ENCODE measurements at places on chromosomes 2 and 18. TPM values are rescaled to one million over a fixed set of nuclear protein-coding genes. Genes with fewer than 3 reads are reported as not detected.
A peak's percentile ranks its signal among the peaks of the same experiment; 100 is the strongest.

- no peaks in the 10 kb centered on the region for H3K27me3 ChIP-seq
- no peak overlapping the region for H3K4me3 ChIP-seq
Measured at GRCh38 chr2:219131744-219132143, 28.9 kb downstream of the NHEJ1 start.

BOLL gene
- total RNA-seq = not detected

- H3K4me1 ChIP-seq = peaks cover 3% of the 10 kb centered on the region
- no peaks in the 10 kb centered on the region for H3K36me3 ChIP-seq
- peaks cover 2% of the 10 kb centered on the region for H3K27me3 ChIP-seq
- no peak overlapping the region for H3K4me3 ChIP-seq
Measured at GRCh38 chr18:79631761-79632446, 47.7 kb upstream of the CTDP1 start.

PKDCC gene
- 4.0 TPM for total RNA-seq

GRCh38 chr18:28127228-28127627, 49.7 kb downstream of the CDH2 start:
- no peaks in the 10 kb centered on the region for H3K27me3 ChIP-seq
- no peak for DNase-seq
- H3K4me3 ChIP-seq = no peak overlapping the region
- no peaks in the 10 kb centered on the region for H3K36me3 ChIP-seq
- H3K27ac ChIP-seq = no peak overlapping the region

DNA sequence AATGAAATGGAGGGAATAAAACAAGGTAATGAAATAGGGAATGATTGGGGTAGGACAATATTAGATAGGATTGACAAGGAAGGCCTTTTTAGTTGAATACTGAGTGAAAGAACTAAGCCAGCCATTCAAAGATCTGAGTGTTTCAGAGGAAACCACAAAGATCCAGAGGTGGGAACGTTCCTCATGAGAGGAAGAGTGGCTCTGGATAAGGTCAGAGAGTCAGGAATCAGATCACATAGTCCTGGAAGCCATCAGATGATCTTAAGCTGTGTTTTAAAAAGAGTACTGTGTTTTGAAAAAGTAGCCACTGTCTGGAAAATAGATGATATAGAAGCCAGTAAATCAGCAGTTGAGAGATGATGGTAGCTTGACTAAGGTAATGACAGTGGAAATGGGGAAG, 11.8 kb downstream of the TTLL4 start:
- H3K36me3 ChIP-seq = no peaks in the 10 kb centered on the region
- H3K4me1 ChIP-seq = peaks cover 2% of the 10 kb centered on the region
- H3K27ac ChIP-seq = no peak overlapping the region
- H3K4me3 ChIP-seq = no peak overlapping the region
- H3K27me3 ChIP-seq = no peaks in the 10 kb centered on the region
- no peak for DNase-seq

DNA sequence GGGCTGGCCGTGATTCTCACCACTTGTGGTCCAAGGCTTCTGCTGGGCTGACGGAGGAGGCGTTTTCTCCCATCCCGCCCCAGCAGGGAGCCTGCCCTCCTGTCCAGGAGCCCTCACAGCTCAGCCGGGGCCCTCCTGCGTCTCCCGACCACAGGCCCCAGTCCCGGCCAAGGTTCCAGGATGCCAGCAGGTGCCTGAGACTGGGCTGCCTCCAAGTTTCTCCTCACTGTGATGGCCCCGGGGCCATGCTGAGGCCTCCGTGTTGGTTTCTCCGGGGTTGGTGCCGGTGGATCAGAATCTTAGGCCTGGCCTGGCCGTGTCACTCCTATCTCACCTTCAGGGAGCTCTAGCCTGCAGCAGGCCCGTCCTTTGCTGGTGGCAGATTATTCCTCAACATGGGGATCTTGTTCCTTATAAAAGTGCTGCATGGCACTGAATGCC, 5.9 kb downstream of the KCNG2 start:
- DNase-seq = peak; percentile 73
- no peaks in the 10 kb centered on the region for H3K36me3 ChIP-seq
- H3K4me3 ChIP-seq = no peak overlapping the region
- H3K4me1 ChIP-seq = no peaks in the 10 kb centered on the region
- peaks cover 22% of the 10 kb centered on the region for H3K27me3 ChIP-seq

CACNB4 gene
- total RNA-seq = 4.3 TPM

DNA sequence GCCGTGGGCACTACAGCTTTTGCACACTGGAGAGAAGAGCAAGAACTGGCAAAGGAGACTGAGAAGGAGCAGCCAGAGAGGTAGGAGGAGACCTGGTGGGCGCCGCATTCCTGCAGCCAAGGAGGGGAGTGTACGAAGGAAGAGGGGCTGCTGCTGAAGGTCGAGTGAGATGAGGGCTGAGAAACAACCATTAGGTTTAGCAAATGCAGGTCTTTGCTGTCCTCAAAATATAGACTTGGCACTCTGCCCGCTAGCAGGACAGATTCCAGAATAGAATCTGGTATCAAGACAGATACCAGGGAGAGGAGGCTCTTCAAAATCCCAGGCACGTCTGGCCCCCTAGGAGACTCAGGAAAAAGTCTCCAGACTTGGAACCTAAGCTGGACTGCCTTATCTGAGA, 83.0 kb downstream of the TGOLN2 start:
- no peaks in the 10 kb centered on the region for H3K27me3 ChIP-seq
- no peak overlapping the region for H3K4me3 ChIP-seq
- no peak for DNase-seq
- no peaks in the 10 kb centered on the region for H3K36me3 ChIP-seq
- no peak overlapping the region for H3K27ac ChIP-seq
- H3K4me1 ChIP-seq = peaks cover 31% of the 10 kb centered on the region

DNA sequence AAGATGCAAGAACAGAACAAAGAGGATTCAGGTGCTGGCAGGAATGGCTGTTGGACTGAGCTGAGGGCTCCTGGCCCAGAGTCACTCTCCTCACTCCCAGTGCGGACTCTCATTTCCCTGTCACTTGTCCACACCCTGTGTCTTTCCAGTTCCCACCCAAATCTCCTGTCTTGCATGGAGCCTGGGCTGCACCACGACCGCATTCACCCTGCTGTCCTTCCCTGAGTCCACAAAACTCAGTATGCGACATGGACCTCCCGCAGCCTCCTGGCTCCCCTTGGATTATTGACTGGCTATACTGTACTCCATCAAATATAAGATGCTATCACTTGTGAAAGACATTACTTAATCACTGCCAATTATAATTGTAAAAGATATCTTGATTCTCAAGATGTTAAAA, 2.5 kb upstream of the ITM2C start:
- no peaks in the 10 kb centered on the region for H3K36me3 ChIP-seq
- H3K27ac ChIP-seq = no peak overlapping the region
- no peak for DNase-seq
- no peak overlapping the region for H3K4me3 ChIP-seq
- peaks cover 29% of the 10 kb centered on the region for H3K27me3 ChIP-seq

GRCh38 chr2:5846881-5847280, 154.7 kb downstream of the SOX11 start:
- H3K27ac ChIP-seq = no peak overlapping the region
- H3K4me1 ChIP-seq = no peaks in the 10 kb centered on the region
- DNase-seq = no peak

DNA sequence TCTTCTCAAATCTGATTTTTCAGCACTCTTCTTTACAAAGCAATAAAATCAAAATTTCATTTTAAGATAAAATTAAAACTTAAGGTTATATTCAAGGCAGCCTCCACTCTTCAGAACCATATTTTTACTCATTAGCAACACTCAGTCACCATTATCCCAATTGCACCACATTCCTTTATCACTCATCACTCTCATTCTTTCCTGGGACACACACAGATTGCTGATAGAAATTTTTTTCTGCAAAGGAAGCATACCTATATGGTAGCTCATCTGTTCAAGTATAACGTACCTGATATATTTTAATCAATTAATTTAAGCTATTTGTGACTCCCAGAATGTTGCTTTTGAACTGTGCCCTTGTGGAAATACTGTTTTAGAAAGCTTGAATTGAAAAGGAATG, 1559.3 kb upstream of the ZEB2 start:
- no peaks in the 10 kb centered on the region for H3K36me3 ChIP-seq
- DNase-seq = no peak
- no peaks in the 10 kb centered on the region for H3K27me3 ChIP-seq

FBLN7 gene
- 5.8 TPM for total RNA-seq

MTCL1 gene
- total RNA-seq = 44.5 TPM

CABYR gene
- 4.0 TPM for total RNA-seq

DNA sequence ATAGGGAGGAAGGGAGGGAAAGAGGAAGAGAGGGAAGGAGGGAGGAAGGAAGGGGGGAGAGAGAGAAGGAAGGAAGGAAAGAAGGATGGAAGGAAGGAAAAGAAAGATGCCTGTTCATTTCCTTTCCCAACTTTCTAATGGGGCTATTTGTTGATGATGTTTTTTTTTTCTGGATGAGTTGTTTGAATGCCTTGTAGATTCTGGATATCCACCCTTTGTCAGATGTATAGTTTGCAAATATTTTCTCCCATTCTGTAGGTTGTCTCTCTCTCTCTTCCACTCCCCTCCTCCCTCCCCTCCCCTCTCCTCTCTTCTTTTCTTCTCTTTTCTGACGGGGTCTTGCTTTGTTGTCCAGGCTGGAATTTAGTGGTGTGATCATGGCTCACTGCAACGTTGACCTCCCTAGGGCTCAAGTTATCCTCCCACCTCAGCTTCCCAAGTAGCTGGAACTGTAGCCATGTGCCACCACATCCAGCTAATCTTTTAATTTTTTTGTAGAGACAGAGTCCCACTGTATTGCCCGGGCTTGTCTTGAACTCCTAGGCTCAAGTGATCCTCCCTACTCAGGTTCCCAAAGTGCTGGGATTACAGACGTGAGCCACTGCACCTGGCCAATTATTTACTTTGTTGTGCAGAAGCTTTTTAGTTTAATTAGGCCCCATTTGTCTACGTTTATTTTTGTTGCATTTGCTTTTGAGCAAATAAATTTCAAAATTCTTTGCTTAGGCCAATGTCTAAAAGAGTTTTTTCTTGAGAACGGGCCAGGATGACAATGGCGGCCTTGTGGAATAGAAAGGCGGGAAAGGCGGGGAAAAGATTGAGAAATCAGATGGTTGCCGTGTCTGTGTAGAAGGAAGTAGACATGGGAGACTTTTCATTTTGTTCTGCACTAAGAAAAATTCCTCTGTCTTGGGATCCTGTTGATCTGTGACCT, 57.3 kb upstream of the FAM117B start:
- H3K4me3 ChIP-seq = no peak overlapping the region
- H3K27ac ChIP-seq = no peak overlapping the region
- H3K27me3 ChIP-seq = no peaks in the 10 kb centered on the region
- no peak for DNase-seq

All from osteoblast (primary cell).